ENCODE measurements at places on chromosomes 5 and 9.

DNA sequence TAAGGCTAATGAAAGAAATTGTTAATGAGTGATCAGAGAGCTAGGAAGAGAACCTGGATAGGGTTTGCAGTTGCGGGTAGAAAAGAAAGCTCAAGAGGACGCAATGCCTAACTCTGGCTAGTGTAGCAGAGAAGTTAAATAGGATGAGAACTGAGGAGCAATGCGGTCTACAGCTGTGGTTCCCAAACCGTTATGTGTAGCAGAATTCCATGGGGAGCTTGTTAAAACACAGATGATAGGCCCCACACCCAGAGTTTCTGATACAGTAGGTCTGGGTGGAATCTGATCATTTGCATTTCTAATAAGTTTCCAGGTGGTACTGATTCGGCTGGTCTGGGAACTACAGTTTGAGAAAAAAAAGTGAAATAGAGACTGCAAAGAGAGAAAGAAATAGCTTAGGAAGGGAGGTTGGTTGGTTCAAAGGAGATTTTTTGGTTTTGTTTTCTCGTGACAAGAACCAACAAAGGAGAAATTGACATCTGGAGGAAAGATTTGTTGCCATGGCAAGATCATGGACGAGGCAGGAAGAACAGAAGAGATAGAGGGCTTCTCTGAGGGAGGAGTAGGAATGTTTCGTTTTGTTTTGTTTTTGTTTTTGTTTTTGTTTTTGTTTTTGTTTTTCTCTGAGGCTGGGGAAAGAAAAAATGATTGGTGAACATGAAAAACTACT lies 276.1 kb downstream of the ARRDC3 start:
- H3K27ac ChIP-seq, result no peak overlapping the region
- H3K4me1 ChIP-seq, result no peaks in the 10 kb centered on the region
- no peaks in the 10 kb centered on the region for H3K36me3 ChIP-seq
- H3K4me3 ChIP-seq, result no peak overlapping the region
- no peak for DNase-seq
- peaks cover 8% of the 10 kb centered on the region for H3K27me3 ChIP-seq

- H3K36me3 ChIP-seq, result no peaks in the 10 kb centered on the region
- no peak overlapping the region for H3K4me3 ChIP-seq
- H3K27me3 ChIP-seq, result peaks cover 11% of the 10 kb centered on the region
- no peaks in the 10 kb centered on the region for H3K4me1 ChIP-seq
Measured at GRCh38 chr5:135567661-135568060, 11.1 kb downstream of the CXCL14 start.

DNA sequence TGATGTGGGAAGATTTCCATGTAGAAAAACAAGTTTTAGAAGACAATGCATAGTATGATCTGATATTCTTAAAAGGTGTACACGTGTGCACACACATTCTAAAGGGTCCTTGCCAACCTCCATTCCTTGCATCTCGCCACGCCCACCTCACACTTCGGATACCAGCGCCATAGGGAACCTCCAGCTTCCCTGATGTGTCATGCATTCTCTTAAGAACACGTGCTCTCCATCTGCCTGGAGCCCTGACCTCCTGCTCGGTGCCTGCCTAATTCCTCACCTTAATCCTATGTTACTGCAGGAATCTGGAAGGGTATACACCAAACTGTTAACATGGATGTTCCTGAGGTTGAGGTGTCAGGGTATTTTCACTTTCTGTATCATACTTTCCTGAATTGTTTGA lies 63.1 kb downstream of the PTCD2 start:
- H3K4me1 ChIP-seq, result no peaks in the 10 kb centered on the region
- no peak overlapping the region for H3K4me3 ChIP-seq
- no peaks in the 10 kb centered on the region for H3K36me3 ChIP-seq
- DNase-seq, result no peak
- H3K27ac ChIP-seq, result no peak overlapping the region

- peaks cover 9% of the 10 kb centered on the region for H3K27me3 ChIP-seq
- no peaks in the 10 kb centered on the region for H3K36me3 ChIP-seq
- no peak overlapping the region for H3K27ac ChIP-seq
- DNase-seq, result no peak
Measured at GRCh38 chr5:116686438-116686837, 111.8 kb upstream of the SEMA6A start.

DNA sequence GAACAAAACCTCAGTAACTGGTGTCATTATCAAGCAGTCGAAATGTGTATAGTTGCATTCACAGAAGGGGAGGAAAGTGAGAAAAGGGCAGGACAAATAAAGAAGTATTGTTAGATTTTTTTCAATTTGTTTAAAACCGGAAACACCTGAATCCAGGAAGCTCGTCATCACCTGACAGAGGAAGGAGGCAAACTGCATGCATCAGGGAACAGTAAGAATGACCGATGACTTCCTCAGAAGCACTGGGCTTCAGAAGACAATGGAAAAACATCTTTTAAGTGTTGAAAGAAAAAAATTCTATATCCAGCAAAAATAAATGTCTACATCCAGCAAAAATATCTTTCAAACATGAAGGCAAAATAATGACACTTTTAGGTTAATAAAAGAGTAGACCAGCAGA lies 29.5 kb downstream of the PLEKHG4B start:
- no peak for DNase-seq
- no peak overlapping the region for H3K27ac ChIP-seq
- H3K27me3 ChIP-seq, result peaks cover 13% of the 10 kb centered on the region
- no peaks in the 10 kb centered on the region for H3K36me3 ChIP-seq

DNA sequence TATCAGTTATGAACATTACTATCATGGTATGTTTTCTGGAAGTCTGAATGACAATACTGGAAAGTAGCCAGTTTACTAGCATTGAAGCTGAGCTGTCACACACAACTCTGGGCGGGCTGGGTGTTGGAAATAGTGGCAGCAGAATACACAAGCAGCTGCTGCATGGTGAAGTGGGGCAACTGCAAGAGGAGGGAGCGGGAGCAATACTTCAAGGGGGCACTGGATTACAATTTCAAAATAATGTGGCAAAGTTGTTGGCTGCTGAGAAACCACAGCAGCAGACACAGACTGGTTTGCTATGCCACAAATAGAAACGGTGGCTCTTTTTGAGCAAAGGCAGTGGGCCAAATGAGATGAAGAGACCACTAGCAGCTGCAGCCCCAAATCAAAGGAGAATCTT lies 350.2 kb downstream of the KIAA0825 start:
- DNase-seq, result no peak
- H3K36me3 ChIP-seq, result no peaks in the 10 kb centered on the region
- no peak overlapping the region for H3K27ac ChIP-seq
- H3K27me3 ChIP-seq, result peaks cover 2% of the 10 kb centered on the region
- peaks cover 1% of the 10 kb centered on the region for H3K4me1 ChIP-seq
- H3K4me3 ChIP-seq, result no peak overlapping the region

DNA sequence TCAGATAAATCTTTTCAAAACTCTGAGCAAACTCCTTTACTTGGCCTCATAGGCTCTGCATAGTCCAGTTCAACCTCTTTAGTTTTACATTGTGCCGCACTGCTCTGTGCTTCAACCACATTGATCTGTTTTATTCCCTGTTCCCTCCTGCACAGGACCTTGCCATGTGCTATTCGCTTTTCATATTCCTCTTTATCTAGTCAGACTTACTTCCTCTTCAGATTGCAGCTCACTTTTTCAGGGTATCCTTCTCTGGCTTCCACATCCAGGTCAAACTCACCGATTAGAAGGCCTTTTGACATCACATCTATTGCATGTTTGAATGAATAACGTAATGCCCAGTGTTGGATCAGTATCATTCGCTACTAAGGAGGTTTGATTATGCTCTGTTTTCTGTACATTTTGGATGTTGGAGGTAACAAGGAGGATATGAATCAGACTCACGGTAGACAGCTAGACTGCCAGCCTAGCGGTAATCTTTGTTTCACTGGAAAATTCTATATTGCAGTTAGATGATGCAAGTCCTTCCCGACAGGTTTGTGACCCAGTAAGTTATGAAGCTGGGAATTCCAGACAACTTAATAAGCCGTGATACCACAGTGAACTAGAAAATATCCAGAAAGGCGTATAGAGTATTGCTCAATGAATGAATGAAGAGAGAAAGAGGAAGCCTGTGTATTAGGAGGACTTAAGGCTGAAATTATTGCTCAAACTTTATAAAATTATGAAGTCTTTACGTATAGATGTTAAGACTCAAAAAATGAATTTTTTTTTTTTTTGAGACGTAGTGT lies 65.7 kb downstream of the IQGAP2 start:
- peaks cover 42% of the 10 kb centered on the region for H3K36me3 ChIP-seq
- H3K27me3 ChIP-seq, result no peaks in the 10 kb centered on the region
- H3K4me1 ChIP-seq, result peaks cover 87% of the 10 kb centered on the region
- H3K27ac ChIP-seq, result peak overlapping the region; percentile 68
- DNase-seq, result no peak
- H3K4me3 ChIP-seq, result no peak overlapping the region

- no peak overlapping the region for H3K4me3 ChIP-seq
- DNase-seq, result peak; percentile 81
- no peaks in the 10 kb centered on the region for H3K36me3 ChIP-seq
- H3K4me1 ChIP-seq, result peaks cover 18% of the 10 kb centered on the region
- peaks cover 29% of the 10 kb centered on the region for H3K27me3 ChIP-seq
Measured at GRCh38 chr5:58794875-58795274, 212.0 kb downstream of the RAB3C start.

Measured in activated CD4-positive, alpha-beta T cell treated with anti-CD3 and anti-CD28 coated beads for 36 hours (primary cell).